ENCODE measurements at places on chromosomes 13 and 19.

DNA sequence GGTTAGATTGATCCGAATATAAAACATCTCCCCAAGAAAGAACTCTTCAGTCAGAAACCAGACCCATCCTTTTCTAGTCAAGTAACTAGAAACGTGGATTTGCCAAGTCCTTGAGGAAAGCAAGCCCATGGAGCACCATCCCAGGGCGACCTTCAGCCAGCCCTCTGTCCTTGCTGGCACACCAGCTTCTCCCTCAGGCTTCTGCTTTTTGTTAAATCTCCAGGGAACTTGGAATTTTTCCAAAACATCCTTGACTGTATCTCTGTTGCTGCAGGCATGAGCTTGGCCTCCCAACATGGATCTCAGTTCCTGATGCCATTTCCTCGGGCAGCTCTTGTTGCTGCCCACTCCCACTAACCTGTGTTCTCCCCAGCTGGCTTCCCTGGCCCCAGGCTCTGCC lies 27.1 kb upstream of the C1QTNF9 start:
- no peak for DNase-seq

GRCh38 chr13:61258185-61258584 lies 157.5 kb downstream of the PCDH20 start:
- DNase-seq = no peak

DNA sequence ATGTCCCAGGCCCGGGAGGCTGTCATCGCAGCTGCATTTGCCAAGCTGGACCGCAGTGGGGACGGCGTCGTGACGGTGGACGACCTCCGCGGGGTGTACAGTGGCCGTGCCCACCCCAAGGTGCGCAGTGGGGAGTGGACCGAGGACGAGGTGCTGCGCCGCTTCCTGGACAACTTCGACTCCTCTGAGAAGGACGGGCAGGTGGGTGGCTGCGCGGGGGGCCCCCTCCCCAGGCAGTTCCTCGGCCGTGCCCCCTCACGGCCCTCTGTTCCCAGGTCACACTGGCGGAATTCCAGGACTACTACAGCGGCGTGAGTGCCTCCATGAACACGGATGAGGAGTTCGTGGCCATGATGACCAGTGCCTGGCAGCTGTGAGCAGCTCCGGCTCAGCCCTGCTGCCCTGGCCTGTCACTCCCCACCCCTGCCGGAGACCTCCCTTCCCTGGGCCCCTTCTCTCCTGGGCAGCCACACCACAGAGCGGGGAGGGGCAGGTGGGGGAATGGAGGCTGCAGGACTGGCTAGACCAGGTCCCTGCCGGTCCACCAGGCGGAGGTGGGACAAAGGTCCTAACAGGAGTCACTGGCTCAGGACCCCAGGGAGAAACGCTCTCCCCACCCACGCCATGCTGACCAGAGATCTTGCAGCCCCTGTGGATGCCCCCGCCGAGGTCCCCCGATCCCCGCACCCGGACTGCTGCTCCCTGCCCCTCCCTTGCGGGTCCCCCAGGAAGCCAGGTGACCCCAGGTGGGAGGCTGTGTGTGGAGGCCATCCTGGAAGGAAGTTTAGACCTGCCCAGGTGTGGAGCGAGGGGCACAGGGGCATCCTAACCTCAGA lies 1.1 kb downstream of the CAPS start:
- DNase-seq = no peak

GRCh38 chr19:35262101-35262761 lies 6.5 kb upstream of the USF2 start:
- DNase-seq = no peak

GRCh38 chr13:50732712-50733111 lies 110.8 kb downstream of the DLEU7 start:
- DNase-seq = no peak

- peak; percentile 88 for DNase-seq
Measured at GRCh38 chr19:48858984-48859710, 9.3 kb downstream of the PLEKHA4 start.

DNA sequence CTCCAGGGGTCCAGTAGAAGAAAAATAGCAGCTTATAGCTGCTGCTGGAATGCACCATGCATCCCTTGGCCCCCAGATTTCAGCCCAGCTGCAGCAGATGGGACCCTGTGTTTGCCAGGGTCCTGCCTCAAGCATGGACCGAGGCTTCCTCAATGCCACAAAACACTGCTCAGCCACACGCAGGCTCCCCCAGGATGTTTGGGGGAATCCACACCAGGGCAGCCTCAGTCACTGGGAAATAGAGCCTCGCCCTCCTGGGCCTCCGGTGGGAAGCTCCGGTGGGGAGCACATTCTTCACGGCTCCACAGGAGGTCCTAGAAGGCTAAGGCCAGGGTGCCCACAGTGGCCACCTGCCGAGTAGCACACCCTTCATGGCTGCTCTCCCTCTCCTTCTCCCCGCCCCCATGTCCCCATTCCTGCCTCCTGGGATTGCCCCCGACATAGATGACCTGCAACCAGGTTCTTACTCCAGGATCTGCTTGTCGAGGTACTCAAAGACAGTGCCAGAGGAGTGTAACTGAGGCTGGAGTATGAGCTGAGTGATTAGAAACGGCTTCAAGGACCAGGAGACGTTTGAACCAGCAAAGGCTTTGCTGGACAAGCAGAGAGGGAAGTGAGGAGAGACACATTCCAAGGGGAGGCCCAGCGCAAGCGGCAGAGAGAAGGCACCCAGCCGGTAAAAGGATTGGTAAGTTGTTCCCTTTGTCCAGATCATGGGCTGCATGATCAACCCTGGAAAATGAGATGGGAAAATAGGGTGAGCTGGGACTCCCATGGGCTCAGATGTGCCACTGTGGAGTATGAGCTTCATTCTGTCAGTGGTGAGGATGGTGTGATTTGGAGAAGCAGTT lies 110.7 kb upstream of the UQCRFS1 start:
- no peak for DNase-seq

- no peak for DNase-seq
Measured at GRCh38 chr13:44734201-44734707, 158.1 kb upstream of the TSC22D1 start.

- DNase-seq = no peak
Measured at GRCh38 chr19:55321466-55322137, 3.5 kb downstream of the TMEM150B start.

DNA sequence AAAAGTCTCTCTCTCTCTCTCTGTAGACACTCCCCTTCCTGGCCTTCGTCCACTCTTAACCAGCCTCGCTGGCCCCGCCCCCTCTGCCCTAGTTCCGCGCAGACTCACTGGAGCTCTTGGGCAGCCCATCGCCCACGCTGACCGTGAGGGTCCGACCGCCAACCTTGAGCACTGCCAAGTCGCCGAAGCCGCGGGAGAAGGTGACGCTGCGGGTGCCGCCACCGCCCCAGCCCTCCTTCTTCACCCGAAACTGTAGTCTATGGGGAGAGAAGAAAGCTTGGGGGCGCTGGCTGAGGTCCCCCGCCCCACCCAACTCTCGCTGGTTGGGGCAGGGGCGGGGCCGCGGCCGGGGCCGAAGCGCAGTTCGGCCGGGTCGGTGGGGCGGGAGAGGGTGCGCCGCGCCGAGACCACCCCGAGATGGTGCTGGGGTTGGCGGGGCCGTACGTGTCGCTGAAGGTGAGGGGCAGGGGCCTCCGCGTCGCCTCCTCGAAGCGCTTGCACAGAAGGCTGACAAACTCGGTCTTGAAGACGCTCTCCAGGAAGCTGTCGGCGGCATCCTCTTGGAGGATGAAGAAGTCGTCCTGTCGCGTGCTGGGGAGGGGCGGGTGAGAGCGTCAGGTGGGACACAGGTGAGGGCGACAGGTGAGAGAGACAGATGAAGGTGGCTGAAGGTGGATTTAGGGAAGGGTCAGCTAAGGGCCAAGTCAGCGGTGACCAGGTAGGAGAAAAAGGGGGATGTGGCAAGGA lies 12.6 kb upstream of the ZNF414 start:
- DNase-seq = no peak

GRCh38 chr19:45150751-45151281 lies 10.0 kb downstream of the NKPD1 start:
- DNase-seq = no peak

- no peak for DNase-seq
Measured at GRCh38 chr13:100245104-100245503, 156.2 kb downstream of the PCCA start.

DNA sequence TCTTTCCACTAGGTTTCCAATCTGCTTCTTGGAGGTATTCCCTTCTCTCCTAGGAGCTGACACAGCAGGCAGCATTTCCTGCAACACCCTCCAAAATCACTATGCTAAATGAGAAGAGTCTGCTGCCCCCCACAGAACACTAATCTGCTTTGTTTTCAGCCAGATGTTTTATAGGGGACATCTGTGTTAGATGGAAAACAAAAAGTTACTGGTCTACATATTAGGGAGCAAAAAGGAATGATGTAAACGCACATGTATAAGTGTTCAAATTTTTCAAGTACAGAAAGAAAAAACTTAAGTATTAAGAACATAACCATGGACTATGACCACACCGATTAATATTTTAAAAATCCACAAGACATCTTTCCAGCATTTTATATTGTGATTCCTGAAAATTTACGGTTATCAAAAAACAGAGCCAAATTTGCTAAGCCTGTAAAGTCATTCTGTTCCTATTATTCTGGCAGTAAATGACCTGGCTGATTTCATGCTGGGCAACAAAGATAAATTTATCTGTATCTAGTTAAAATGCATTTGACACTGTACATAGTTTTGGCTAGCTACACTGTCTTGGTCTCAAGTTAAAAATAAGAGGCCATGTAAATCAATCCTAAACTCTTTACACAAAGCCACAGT lies 63.3 kb downstream of the DCLK1 start:
- DNase-seq = no peak

DNA sequence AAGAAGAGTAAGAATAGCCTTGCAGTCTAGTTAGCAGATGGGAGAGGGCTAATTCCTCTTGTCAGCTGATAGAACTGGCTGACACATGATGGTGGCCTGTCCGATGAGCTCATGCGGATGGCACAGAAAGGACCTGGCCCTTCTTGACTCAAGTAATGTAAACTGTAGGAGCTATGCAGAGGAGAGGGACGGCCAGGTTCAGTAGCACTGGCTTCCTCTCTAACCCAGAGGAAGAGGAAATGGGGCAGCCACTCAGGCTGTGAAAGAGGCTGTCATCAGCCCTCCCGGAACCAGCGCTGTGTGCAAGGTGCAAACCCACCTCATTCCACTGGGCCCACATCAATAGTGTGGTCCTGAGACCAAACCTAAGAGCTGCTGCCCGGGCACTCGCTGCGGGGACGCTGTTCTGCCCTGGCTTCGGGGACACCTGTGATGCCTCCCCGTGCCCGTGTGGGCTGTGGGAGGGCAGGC lies 30.8 kb upstream of the USE1 start:
- peak; percentile 30 for DNase-seq

DNA sequence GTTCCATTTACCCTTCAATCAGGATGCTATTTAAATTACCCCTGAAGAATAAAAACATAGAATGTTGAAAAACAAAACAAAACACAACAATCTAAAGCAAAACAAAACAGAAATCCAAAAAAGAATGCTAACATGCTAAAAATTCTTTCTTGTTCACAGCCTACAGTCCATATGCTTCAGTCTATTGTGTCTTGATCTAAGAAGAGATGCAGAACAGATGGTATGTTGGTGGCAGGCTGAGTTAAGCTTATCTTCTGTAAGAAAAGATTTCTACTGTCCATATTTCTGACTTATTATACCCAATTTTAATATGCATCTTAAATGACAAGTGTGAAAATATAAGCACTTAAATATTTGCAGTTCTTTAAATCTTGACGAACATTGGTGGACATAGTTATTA lies 356.1 kb upstream of the SLITRK1 start:
- no peak for DNase-seq

- DNase-seq = no peak
Measured at GRCh38 chr13:108760541-108760940, 131.1 kb downstream of the MYO16 start.

DNA sequence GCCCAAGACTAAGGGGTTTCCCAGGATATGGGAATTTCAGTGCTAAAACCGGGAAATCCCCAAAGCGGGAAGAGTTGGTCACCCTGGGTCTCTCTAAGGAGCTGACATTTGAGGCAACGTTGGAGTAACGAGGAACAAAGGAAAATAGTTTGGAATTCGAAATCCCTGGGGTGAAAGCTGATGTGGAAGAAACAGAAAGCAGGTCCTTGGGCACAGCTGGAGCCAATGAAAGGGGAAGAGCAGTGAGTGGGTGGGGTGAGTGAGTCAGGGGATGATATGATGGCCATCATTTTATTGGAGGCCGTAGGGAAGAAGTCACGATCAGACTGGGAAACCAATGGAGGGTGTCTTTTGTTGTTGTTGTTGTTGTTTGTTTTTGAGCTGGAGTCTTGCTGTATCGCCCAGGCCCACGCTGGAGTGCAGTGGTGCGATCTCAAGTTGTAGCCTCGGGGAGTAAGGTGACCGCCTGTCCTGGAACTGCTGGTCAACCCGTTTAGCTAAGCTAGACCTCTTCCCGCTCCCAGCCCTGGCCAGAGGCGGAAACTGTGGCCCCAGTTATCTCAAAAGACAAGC lies 3.4 kb upstream of the RFX2 start:
- DNase-seq = no peak

DNA sequence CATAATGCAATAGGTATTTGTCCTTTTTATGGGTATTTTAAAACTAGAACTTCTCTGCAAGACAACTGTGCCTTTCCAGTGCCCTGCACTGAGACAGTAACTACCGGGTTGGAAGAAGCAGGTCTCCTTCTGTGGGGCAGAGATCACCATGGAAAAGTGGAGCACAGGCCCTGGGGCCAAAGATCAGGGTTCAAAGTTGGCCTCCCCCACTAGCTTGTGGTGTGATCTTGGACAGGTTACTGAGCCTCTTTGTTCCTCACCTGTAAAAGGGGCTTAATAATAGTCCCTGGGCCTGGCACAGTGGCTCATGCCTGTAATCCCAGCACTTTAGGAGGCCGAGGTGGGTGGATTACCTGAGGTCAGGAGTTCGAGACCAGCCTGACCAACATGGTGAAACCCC lies 68.3 kb downstream of the CEBPG start:
- no peak for DNase-seq

- no peak for DNase-seq
Measured at GRCh38 chr13:98781045-98781444, 28.6 kb upstream of the SLC15A1 start.

- DNase-seq = no peak
Measured at GRCh38 chr13:36430247-36431203, 1.8 kb upstream of the CCNA1 start.

GRCh38 chr13:110306340-110306959 lies 507 bp downstream of the COL4A1 start:
- DNase-seq = no peak

GRCh38 chr13:49840266-49840665 lies 47.8 kb upstream of the KPNA3 start:
- DNase-seq = no peak

GRCh38 chr19:16527334-16527935 lies 14.8 kb downstream of the CHERP start:
- DNase-seq = no peak

DNA sequence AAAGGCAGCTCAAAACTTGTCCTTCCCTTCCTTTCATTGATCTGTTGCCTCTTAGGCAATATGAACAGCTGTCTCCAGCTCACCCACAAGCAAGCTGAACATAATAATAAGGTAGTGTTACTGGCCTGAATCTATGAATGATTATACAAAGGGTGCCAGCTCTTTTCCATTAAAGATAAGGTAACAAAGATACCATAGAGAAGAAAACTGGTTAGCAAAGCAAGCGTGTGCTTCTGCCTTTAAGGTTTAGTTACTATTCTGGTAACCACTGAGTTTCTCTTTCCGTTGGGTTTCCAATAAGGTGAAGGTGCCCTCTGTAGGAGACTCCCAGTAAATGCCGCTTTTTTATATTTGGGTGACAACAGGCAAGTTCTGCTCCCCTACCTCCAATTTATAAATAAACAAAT lies 12.1 kb upstream of the DACH1 start:
- no peak for DNase-seq

All from germinal center (tissue), 1 donor.